ENCODE measurements at places on chromosomes 11 and 22. TPM values are rescaled to one million over a fixed set of nuclear protein-coding genes. Genes with fewer than 3 reads are reported as not detected.

- DNase-seq: no peak
Measured at GRCh38 chr22:37284805-37285355, 2.6 kb downstream of the CYTH4 start.

- DNase-seq: no peak
Measured at GRCh38 chr11:119697882-119698281, 31.1 kb downstream of the NECTIN1 start.

The CDKN1C gene
- 14.1 TPM for polyA plus RNA-seq

GRCh38 chr22:33796494-33796893, 123.8 kb downstream of the LARGE1 start:
- no peak for DNase-seq

The ZDHHC13 gene
- polyA plus RNA-seq: 22.4 TPM

The VPS37C gene
- 15.4 TPM for polyA plus RNA-seq

The RASD2 gene
- polyA plus RNA-seq: 1.9 TPM

DNA sequence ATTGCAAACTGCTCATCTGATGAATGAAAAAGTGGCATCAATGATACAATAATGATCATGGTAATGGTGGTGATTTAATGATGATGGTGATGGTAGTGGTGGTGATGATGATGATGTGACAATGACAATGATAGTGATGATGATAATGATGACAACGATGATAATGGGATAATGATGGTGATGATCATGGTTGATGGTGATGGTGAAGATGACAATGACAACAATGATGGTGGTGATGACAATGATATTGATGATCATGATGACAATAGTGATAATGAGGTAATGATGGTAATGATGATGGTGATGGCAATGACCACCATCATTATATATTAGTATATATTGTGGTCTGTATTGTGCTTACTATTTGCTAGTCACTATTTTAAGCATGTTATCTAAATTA, 474.3 kb downstream of the TBC1D22A start:
- DNase-seq: no peak

DNA sequence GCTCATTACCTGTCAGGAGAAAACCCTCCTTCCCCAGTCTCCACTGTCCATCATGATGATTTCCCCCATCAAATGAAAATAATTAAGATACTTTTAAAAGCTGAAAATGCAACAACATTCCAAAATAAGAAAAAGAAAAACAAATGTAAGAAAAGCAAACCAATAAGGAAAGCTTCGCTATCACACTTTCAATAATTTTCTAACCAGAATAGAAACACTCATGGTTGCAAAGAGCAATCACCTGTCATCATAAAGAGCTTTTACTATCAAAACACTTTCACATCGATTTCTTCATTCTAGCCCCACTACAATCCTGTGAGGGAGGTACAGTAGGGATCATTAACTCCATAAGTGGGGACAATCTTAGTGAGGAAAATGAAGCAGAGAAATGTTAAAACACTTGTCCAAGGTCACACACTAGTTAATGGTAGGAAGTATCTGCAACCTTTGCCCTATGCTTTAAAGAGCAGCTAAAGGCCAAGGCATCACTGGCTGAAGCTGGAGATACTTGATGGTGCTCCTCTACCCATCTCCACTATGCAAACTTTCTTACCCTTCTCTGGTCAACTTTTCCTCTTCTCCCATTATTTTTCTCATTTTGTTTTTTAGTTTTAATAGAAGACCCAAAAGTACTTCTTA, 2.6 kb downstream of the RBM4B start:
- DNase-seq: no peak

All from H1 (cell line).